KG1 (cell line): ENCODE measurements at places on chromosomes 11 and 22.
A peak's percentile ranks its signal among the peaks of the same experiment; 100 is the strongest.

DNA sequence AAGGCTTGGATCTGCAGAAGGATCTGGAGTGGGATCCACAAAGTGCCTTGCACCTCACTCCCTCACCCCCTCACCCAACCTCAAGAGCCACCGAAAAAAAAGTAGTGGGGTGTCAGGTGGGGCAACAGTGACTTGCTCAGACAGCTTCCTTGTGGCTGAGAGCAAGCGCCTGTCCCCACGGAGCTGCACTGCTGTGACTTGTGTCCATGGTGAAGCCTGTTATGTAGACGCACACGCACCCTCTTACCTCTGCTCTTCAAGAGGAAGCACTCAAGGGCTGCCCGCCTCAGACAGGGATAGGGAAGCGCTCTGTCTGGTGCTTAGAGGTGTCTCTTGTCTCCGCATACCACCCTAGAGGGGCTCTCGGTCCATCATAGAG, 1.2 kb downstream of the DRD2 start:
- DNase-seq: no peak

- DNase-seq: no peak
Observed at GRCh38 chr11:25094085-25094802, 597.4 kb downstream of the LUZP2 start.

GRCh38 chr11:46977038-46977813, 40.7 kb downstream of the CSTPP1 start:
- DNase-seq: no peak

DNA sequence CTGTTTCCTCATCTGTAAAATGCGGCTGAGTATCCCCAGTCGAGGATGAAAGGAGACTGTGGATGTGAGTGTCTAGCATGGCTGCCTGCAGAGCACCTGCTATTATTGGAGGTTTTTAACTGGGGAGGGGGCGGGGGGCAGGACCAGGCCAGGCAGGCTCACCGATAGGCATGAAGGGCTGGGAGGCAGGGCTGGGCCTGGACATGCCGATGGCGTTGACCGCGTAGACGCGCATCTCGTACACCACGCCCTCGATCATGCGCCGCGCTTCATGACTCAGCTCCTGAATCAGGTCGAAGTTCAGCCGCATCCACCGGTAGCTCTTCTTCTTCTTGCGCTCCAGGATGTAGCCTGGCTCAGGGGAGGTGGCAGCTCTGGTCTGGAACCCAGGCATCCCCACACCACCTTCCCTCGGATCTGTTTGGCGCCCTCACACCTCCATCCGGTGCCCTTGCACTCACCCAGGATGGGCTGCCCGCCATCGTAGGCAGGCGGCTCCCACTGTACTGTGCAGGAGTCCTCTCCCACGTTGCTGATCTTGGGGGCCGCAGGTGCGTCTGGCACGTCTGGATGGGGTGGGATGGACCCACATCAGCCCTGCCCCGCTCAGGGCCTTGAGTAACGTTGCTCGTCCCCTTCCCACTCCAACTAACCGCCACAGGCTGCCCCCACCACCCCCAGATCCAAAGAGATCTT, 15.1 kb downstream of the MYBPC3 start:
- DNase-seq: no peak

DNA sequence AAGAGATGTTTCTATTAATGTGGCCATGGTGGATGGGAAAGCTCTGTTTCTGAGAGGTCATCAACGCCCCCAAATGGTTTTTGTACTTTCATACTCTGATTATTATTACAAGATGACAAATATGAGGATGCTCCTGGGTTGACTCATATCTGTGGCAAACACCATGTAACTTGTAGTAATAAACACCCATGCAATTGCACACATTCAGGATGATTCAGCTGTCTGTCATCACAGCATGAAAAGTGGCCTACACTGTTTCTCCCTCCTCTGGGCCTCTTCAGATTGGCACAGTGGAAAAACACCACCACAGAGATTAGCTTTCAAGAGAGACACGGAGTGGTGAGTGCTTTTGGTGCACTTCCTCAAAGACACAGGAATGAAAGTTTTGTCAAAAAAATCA, 85.4 kb downstream of the MTNR1B start:
- no peak for DNase-seq

GRCh38 chr11:118443590-118444218, 7.4 kb downstream of the KMT2A start:
- DNase-seq: no peak

- no peak for DNase-seq
Observed at GRCh38 chr11:83695046-83695445, 408.9 kb upstream of the CCDC90B start.

DNA sequence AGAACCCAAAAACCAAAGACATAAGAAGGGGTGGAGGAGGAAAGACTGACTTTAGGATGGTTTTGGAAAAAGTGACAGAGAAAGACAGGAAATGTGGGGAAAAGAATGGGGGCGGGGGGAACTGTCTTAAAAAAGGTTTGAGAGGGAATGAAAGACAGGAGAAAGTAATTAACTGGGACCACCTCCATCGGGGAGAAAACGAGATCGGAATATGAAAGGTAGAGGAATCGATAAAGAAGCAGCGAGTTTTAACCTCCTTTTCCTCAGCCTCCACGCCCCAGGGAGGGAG, 524 bp downstream of the MTMR2 start:
- DNase-seq: no peak

GRCh38 chr11:27234043-27234668, 128.9 kb downstream of the CCDC34 start:
- DNase-seq: no peak

- no peak for DNase-seq
Observed at GRCh38 chr11:61147791-61148620, 13.2 kb downstream of the VPS37C start.

GRCh38 chr11:94183886-94184264, 55.2 kb downstream of the PANX1 start:
- no peak for DNase-seq

DNA sequence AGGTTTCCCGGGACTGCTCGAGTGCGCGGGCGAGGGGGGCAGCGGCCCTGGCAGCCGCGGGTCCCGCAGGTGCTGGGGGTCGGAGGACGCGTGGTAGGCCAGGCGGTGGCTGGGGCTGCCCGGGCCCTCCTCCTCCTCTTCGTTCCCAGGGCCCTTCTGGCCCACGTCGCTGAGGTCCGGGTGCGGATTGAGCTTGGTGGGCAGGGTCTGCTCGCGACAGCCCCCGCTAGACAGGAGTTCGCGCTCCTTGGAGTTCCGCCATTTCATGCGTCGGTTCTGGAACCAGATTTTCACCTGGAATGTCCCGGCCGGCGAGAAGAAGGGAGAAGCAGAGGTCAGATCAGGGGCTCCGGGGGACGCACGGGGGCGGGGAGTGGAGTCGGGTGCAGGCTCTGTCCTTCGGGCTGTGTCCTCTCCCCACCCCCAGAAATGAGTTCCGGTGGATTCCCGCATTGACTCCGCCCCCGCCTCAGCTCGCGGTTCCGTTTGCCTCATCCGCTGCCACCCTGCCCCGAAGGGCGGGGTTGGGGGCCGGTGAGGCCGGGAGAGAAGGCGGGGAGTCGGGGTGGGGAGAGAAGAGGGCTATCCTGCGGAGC, 3.9 kb downstream of the DBX1 start:
- DNase-seq: no peak

GRCh38 chr11:71268706-71269321, 16.4 kb upstream of the SHANK2 start:
- no peak for DNase-seq

DNA sequence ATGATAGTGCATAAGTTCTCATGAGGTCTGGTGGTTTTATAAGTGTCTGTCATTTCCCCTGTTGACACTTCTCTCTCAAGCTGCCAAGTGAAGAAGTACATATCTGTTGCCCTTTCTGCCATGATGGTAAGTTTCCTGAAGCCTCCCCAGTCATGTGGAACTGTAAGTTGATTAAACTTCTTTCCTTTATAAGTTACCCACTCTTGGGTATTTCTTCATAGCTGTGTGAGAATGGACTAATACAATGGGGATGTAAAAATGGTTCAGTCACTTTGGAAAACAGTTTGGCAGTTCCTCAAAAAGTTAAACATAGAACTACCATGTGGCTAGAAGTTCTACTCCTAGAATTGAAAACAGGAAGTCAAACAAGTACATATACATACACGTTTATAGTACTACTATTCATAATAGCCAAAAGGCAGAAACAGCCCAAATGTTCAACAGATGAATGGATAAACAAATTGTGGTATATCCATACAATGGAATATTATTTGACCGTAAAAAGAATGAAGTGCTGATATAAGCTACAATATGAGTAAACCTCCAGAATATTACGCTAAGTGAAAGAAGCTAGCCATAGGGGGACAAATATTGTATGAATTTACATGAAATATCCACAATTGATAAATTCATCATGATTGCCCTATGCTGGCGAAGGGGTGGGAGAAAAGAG, 16.0 kb upstream of the DKK3 start:
- DNase-seq: no peak

DNA sequence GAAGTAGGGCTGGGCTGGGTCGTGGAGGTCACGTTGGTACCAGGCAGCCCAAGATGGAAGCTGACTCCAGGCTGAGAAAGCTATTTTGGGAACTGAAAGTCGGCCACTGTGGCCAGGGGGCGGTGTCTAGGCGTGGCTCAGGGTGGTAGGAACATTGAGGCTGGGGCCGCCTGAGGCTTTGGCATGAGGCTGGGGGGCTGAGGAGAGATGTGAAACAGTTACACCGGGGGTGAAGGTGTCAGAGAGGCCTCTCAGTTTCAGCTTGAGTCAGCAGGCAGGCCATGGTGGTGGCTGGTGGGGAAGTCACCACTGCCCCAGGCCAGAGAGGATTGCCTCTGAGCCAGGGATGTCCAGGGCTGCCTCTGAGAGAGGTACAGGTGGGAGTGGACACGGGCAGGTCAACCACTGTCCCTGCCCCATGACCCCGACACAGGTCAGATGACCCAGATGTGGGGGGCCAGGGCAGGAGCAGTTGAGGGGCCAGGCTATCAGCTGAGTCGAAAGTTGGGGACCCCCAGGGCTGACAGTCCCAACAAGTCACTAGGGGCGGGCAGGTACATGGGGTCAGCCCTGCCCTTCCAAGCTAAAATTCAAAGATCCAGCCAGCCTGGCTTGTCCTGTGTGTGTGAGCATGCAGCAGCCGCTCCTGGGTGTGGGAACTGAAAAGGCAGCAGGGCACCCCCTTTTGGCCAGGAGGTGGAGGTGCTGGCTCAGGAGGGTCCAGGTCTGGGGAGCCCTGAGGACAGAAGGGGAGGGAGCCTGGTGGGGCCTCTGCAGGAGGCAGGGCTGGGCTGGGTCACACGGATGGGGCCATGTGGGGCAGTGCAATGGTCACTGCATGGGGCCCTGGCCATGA, 7.2 kb downstream of the KCNK7 start:
- DNase-seq: no peak

DNA sequence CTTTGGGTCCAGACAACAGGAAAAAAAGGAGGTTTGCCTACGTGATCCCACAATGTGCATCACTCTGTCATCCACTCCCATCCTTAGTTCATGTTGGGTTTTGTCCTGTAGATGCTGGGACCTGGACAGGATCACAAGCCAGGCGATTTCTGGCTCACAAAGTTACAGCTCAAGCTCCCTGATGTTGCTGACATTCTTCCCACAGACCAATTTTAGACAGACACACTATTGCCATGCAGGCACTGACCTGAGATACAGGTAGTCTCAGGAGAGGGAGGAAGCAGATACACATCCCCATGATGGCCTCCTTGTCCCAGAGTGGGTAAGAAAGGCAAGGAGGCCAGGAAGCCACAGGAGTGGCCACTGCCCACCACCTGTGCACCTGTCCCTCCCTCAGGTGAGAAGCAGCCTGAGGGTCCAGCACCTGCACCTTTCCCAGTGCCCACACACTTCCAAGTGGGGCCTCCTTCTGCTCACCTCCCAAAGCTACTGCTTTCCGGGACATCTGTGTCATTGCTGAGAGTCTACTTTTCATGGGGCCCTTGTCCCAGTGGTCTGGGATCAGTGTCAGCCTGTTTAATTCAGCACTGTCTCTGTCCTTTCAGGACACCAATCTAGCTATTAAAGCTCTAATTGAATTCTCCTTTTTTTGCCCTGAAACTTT, 52.0 kb upstream of the TOP3B start:
- no peak for DNase-seq

DNA sequence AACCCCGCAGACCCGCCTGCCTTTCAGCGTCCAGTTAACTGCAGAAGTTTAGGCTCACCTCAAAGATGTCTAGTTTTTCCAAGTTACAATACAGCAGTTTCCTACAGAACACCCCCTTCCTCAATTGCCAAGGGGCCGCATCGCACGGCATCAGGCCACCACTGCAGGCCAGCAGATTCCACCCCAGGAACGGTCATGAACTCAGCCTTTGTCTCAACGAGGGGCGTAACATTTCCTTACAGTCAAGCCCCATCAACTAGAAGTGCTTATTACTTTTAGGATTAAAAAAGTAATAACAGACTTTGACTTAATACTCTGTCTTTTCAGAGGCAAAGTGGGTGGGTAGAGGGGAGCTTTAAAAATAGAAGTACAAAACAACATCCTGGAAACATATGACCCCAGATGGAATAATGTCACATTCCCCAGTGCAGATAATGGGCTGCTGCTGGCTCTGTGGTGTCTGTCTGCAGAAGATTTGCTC, 36.3 kb downstream of the PPP2R1B start:
- DNase-seq: no peak

DNA sequence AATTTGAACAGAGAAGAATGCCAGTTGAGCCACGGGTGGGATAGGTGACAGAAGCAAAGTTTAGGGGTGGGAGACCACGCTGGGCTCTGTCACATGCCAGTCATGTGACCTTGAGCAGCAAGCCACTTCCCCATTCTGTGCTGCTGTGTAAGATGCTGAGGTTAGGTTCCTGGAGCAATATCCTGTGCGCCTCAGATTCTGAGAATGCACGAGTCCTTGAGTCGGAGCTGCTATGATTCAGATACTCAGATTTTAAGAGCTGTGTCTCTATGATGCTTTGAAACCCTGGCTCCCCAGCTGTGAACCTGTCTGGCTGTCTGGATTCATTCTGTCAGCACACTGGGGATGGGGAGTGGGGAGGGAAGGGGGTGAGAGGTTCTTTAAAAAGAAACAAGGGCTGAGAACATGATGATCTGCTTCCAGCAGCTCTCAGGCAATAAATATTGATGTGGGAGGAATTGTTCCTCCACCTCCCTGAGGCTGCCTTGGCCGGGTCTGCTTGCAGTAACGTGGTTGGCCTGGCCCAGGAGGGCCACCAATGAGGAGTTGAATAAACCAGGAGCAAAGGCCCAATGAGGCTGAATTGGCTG, 24.0 kb downstream of the SLCO2B1 start:
- DNase-seq: peak; percentile 37

DNA sequence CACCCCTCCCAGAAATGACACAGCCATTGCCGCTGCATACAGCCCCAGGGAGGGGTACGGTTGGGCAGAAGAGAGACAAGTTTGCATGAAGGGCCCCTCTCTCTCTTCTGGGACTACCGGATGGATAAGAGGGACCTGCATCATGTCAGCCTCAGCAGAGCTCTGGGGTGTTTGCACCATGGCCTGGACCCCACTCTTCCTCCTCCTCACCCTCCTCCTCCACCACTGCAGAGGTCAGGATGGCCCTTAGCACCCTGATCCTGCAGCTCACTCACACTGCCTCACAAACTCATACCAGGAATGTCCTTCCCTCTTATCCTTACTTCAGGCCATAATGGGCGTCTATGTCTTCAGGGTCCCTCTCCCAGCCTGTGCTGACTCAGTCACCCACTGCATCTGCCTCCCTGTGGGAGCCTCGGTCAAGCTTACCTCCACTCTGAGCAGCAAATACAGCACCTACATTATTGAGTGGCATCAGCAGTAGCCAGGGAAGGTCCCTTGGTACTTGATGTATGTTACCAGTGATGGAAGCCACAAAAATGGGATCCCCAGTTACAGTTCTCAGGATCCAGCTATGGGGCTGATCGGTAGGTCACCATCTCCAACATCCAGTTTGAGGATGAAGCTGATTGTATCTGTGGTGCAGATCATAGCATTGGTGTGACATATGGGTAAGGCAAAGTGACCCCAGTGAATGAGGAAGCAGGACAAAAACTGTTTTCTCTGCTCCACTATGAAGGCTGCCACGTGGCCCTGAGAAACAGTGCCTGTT, 62.2 kb upstream of the VPREB1 start:
- DNase-seq: no peak
